ENCODE measurements at places on chromosomes 6 and 20. TPM values are rescaled to one million over a fixed set of nuclear protein-coding genes. Genes with fewer than 3 reads are reported as not detected.

The TBXT gene
- not detected for total RNA-seq

The FABP7 gene
- not detected for total RNA-seq

DNA sequence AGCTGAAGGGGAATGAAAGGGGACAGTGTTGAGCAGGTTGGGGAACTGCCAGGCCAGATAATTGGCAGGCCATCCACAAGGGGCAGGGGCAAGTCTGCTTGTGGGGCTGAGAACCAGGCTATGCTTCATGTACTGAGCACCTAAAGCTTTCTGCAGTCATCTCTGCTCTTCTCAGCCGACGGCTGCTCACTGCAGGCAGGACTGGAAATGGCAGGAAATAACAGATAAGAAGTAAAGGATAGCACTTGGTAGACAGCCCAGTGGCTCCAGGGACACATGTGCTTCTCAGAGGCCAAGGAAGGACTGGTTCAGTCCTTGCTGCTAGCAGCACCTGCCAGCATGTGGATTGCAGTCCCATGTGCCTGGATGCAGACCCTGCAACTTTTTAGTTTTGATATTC is 89.8 kb downstream of the CD164 start:
- no peak overlapping the region for H3K4me3 ChIP-seq
- H3K4me1 ChIP-seq: peaks cover 2% of the 10 kb centered on the region
- no peak overlapping the region for H3K27ac ChIP-seq
- no peaks in the 10 kb centered on the region for H3K36me3 ChIP-seq

GRCh38 chr6:20839630-20840029 is 305.4 kb downstream of the CDKAL1 start:
- H3K27me3 ChIP-seq: no peaks in the 10 kb centered on the region
- no peak overlapping the region for H3K27ac ChIP-seq
- H3K36me3 ChIP-seq: peaks cover 12% of the 10 kb centered on the region
- no peak for DNase-seq
- H3K4me3 ChIP-seq: no peak overlapping the region
